ENCODE measurements at places on chromosomes 13 and 19. TPM values are rescaled to one million over a fixed set of nuclear protein-coding genes. Genes with fewer than 3 reads are reported as not detected.
A peak's percentile ranks its signal among the peaks of the same experiment; 100 is the strongest.

GRCh38 chr19:2624537-2625091, 77.9 kb downstream of the GNG7 start:
- DNase-seq = no peak

DNA sequence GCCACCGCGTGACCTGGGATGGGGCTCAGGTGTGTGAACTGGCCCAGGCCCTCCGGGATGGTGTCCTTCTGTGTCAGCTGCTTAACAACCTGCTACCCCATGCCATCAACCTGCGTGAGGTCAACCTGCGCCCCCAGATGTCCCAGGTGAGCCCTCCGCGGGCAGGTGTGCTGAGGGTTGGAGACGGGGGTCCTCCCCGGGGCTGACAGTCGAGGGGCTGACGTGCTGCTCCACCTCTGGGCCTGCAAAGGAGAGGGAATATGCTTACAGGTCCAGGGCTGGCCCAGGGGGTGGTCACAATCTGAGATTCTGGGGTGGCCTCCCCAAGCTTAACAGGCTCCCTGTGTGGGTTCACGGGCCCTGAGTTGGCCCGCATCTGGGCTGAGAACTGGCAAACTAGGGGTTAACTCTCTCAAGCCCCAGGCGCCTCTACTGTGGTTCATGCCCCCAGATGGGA, 386 bp downstream of the VAV1 start:
- no peak for DNase-seq

Gene ZNF426
- total RNA-seq = 11.7 TPM

- no peak for DNase-seq
These were observed 44.4 kb upstream of the WDFY2 start for GRCh38 chr13:51539887-51540286.

DNA sequence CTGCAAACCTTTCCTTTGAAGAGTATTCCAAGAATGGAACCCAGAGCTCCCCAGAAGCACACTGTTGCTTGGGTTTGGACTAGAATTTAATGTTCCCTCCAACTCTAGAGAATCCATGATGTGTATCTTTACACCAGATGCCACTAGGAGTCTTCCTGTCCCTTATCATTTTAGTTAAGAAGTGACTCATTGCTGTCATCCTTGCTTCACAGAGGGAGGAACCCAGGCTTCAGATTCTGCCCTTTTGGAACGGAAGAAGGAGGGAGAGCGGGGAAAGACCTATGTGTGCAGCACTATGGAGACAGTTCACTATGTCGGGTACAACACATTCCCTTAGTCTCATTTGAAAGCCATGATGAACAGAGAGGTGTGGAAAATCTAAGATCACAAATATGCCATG, 2.1 kb upstream of the ATP12A start:
- DNase-seq = no peak

Gene NCAN
- total RNA-seq = not detected

DNA sequence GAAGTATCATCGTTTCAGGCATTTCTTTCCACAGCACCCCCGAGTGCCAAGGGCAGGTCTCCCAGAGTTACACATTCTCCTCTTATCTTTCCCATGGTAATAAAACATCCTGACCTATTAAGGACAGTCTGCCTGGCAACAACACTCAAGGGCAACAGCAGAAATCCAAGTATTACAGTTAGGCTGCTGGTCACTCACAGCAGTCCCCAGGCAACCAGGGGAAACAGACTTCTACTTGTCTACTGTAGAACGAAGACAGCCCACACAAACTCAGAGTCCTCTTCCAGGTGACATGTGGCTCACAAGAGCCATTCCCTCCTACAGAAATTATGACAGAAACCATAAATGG, 24.3 kb downstream of the RCBTB1 start:
- no peak for DNase-seq

Gene KASH5
- 1.7 TPM for total RNA-seq

GRCh38 chr13:30552567-30552966, 65.2 kb upstream of the USPL1 start:
- DNase-seq = no peak

GRCh38 chr19:9580728-9581127, 3.6 kb downstream of the ZNF121 start:
- DNase-seq = no peak

GRCh38 chr13:26060357-26060756, 8.5 kb upstream of the SHISA2 start:
- no peak for DNase-seq

- DNase-seq = no peak
These were observed 1195.7 kb upstream of the PCDH20 start for GRCh38 chr13:62611343-62611742.

Gene GNA15
- 3.0 TPM for total RNA-seq

- no peak for DNase-seq
These were observed 887 bp downstream of the CDADC1 start for GRCh38 chr13:49248622-49249002.

DNA sequence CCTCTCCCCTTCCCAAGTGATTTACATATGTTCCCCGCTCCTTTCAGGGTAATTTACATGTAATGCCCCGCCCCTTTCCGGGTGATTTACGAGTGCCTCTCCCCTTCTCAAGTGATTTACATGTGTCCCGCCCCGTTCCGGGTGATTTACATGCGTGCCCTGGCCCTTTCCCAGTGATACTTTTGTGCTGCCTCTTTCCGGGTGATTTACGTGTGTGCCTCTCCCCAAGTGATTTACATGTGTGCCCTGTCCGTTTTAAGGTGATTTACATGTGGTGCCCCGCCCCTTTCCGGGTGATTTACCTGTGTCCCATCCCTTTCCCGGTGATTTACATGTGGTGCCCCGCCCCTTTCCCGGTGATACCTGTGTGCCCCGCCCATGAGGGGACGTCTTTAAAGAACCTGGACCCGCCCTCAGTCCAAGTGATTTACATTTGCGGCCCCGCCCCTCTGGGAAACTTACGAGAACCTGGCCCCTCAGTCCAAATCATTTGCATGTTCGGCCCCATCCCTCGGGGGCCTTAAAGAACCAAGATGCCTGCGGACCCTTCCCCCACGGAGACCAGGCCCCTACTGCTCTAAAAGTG, 559 bp upstream of the LENG9 start:
- DNase-seq = peak; percentile 92

- DNase-seq = no peak
These were observed 496.7 kb downstream of the GPC6 start for GRCh38 chr13:93723316-93723715.

GRCh38 chr13:44507639-44508038, 68.5 kb downstream of the TSC22D1 start:
- no peak for DNase-seq

Gene PLIN5
- total RNA-seq = not detected

- no peak for DNase-seq
These were observed 40.0 kb upstream of the TDRD3 start for GRCh38 chr13:60356970-60357369.

GRCh38 chr19:39969681-39970424, 1.1 kb upstream of the PSMC4 start:
- no peak for DNase-seq

DNA sequence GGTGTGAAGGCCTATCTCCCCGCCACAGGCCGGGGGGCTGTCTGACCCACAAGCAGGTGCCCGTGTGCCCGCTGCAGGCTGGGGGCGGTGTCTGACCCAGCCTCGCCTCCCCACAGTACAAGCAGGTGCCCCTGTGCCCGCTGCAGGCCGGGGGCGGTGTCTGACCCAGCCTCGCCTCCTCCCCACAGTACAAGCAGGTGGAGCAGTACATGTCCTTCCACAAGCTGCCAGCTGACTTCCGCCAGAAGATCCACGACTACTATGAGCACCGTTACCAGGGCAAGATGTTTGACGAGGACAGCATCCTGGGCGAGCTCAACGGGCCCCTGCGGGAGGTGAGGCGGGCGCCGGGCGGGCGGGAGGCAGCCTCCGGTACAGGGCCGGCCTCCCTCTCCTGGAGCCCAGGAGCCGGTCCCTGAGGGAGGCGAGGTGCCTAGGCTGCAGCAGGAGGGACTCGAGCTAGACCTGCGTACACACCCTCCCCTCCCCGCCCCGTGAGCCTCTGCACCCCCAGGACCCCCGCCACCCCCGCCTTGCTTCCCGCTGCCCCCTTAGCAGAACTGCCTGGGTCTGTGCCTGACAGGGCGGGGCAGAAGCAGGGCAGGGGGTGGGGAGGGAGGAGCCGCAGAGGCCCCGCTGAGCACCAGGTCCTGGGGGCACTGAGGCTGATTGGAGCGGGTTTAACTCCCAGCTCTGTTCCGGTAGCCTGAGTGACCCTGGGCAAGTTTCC, 20.6 kb downstream of the HCN2 start:
- DNase-seq = no peak

- DNase-seq = no peak
These were observed 1.1 kb upstream of the PPP1R12C start for GRCh38 chr19:55118401-55118991.

DNA sequence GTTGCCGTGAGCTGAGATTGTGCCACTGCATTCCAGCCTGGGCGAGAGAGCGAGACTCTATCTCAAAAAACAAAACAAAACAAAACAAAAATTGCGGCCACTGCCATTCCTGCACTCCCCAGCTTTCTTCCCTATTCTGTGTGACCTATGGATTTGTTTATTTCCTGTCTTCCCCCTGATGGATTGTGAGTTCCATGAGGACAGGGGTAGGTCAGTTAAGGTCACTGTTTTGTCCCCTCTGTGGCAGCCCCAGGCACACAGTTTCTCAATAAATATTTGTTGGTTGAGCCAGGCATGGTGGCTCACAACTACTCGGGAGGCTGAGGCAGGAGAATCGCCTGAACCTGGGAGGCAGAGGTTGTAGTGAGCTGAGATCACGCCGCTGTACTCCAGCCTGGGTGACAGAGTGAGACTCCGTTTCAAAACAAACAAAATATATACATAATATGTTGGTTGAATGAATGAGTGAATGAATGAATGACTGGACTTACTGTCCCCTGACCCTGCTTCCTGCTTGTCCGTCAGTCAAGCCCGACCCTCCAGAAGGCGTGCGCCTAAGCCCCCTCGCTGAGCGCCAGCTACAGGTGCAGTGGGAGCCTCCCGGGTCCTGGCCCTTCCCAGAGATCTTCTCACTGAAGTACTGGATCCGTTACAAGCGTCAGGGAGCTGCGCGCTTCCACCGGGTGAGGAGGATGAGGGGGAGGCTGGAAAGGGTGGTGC, 5.0 kb downstream of the EBI3 start:
- DNase-seq = no peak

- DNase-seq = no peak
These were observed 15.9 kb downstream of the MLLT1 start for GRCh38 chr19:6263735-6264444.

Gene CCNE1
- 48.6 TPM for total RNA-seq

GRCh38 chr13:27965740-27966640, 3.1 kb downstream of the CDX2 start:
- DNase-seq = no peak

GRCh38 chr19:36051236-36051635, 2.8 kb downstream of the THAP8 start:
- no peak for DNase-seq

GRCh38 chr19:51803967-51804366, 9.0 kb downstream of the FPR3 start:
- no peak for DNase-seq

GRCh38 chr19:45693106-45693788, 781 bp downstream of the QPCTL start:
- DNase-seq = peak; percentile 85

Gene CYP4F8
- total RNA-seq = not detected

DNA sequence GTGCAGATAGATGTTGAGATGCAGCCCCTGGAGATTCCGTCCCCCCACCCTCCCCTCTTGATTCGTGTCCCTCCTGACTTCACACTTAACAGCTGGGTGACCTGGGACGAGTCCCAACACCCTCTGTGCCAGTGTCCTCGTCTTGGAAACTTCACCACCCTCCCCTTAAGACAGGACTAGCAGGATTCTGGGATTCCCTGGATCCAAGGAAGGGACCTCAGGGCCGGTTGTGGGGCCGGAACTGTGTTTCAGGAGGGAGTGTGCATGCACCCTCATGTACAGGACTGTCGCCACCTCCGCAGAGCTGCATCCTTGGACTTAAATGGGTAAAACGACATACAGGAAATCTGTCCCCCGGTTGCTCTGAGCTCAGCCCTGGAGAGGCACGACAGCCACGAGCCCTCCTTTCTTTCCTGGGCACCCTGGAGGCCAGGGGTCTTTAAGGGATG, 990 bp downstream of the MYO9B start:
- DNase-seq = no peak

DNA sequence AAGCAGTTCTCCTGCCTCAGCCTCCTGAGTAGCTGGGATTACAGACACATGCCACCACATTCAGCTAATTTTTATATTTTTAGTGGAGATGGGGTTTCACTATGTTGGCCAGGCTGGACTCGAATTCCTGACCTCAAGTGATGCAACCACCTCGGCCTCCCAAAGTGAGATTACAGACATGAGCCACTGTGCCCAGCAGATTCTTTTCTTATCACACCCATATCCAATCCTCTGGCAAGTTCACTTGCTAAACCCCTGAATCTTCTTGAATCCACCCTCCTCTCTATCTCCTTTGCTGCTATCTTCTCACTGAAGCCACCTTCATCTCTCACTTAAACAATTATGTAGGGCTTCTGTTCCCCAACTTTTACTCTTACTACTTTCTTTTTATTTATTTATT, 17.5 kb downstream of the TMEM143 start:
- DNase-seq = no peak

DNA sequence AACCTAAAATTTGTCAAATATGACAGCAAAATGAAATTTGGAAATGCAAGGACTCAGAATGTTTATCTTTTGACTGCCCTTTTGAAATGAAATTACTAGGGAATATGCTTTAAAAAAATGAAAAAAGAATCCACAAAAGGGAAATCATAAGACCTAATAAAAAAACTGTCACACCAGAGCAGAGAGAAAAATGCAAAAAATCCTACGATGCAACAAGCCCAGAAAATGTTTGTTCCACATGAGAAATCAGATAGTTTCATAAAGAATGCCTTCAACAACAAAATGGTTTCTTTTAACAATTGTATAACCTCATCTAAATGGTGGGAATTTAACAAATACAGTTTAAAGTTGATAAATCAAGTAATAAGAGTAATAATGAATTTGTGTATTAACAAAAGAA, 8.0 kb downstream of the LPAR6 start:
- DNase-seq = no peak

- peak; percentile 97 for DNase-seq
These were observed 638 bp upstream of the BICRA start for GRCh38 chr19:47608074-47608918.

- DNase-seq = no peak
These were observed 110.7 kb upstream of the UBL3 start for GRCh38 chr13:29961036-29961670.

GRCh38 chr13:108650271-108650670, 20.9 kb downstream of the MYO16 start:
- DNase-seq = no peak

GRCh38 chr19:19777692-19778091, 43.9 kb downstream of the ZNF506 start:
- no peak for DNase-seq

Gene TGFBR3L
- 5.8 TPM for total RNA-seq
